ENCODE measurements at places on chromosomes 16 and 17.

DNA sequence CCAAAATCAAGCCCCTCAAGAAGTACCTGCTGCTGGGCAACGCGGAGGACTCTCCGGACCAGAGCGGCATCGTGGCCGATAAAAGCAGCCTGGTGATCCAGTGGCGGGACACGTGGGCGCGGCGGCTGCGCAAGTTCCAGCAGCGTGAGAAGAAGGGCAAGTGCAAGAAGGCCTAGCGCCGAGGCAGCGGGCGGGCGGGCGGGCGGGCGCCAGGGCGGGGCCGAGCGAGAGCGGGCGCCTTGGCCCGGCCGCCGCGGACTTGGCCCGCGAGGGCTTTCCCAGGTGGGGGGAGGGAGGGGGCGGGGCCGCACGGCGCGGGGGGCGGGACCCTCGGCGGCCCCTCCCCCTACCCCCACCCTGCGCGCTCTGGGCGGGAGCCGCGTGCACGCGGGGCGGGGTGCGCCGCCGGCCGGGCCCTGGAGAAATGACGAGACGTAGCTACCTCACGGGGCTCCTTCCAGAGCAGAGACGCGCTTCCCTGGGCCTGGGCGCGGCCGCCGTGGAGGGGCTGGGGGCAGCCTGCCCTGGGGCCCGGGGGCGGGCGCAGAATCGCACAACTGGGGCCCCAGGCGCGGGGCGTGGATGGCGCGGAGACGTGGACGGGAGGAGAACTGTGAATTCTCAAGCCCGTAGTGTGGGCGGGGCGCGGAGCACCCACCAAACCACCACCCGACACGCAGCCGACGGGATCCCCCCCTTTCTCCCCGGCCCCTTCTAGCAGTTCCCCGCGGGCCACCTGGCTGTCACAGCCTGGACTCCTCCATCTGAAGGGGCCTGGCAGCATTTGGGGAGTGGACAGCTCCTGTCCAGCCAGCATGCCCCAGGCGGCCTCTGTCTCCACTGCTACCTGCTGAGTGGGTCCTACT is 218.7 kb downstream of the NTN1 start:
- DNase-seq: peak; percentile 79

- no peak for DNase-seq
Observed at GRCh38 chr16:68375801-68376536, 65.2 kb downstream of the PRMT7 start.

DNA sequence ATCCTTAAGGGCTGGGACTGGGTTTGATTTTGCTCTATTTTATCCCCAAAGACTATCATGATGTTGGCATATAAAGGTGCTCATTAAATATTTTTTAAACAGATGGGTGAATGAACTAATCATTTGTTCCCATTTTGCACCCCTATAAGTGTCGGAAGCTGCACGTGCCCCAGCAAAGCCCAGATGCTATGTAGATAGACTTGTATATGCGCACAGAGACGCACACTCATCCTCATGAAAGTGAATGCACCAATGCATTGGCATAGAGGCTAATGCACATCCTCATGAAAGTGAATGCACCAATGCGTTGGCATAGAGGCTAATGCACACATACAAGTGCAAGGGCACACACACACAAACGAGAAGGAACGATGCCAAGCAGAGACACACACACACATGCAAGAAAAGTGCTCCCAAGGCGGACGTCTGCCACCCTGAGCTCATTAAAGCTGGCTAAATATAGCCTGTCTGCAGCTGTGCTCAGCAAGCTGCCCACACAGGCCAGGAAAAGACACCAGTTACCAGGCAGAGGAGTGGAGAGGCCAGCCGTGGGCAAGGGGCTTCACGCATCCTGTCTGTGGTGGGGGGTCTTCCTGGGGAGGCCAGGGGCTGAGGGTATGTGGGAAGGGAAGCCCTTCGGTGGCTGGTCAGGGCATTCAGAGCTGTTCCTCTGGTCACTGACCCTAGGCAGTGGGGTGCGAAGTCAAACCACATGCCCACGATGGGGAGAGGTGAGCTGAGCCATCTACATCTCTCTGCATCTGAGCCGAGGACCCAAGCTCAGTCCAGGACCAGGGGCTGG is 52.6 kb downstream of the PIMREG start:
- DNase-seq: no peak

- DNase-seq: peak; percentile 15
Observed at GRCh38 chr17:75625813-75626486, 7.3 kb upstream of the SMIM5 start.

DNA sequence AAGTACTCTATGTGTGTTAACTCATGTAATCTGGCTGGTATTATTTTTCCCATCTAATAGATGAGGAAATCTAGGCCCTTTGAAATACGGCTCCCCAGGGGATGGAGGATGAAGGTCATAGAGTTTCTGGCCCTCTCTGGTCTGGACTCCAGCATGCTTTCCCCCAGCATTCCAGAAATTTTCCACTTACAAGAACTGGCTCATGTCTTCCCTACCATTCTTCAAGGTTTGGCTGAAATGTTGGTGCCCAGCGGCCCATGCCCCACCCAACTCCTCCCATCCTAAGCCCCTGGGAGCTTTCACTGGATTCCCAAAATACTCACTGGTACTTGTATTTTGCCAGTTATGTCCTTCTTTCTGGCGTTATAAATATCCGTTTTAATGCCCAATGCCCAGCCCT is 237.5 kb upstream of the NLRP1 start:
- DNase-seq: no peak

GRCh38 chr17:16381496-16381820 is 567 bp downstream of the UBB start:
- no peak for DNase-seq

DNA sequence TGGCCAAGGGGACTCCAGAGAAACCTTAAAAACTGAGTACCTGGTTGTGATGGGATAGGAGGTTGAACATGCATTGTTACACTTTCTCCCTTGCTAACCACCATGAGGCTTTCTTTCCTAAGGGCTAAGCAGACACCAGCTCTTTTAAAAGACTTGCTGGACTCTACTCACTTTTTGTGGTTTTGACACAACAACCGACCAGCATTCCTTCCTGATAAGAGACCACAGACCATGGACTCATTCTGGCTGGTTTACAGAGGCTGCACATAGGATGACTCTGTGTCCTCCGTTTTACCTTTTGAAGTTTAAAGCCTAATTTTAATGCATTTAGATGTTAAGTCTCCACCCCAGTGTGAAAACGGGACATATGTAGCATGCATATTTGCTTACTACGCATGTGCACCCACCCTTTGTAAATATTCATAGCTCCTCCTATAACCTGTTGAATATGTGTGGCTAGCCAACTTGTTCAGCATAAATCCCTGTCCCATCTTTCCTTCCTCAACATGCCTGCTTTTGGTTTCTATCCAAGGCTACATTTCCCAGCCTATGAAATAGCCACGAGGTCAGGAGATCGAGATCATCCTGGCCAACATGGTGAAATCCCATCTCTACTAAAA is 475.9 kb downstream of the GRIN2A start:
- no peak for DNase-seq

DNA sequence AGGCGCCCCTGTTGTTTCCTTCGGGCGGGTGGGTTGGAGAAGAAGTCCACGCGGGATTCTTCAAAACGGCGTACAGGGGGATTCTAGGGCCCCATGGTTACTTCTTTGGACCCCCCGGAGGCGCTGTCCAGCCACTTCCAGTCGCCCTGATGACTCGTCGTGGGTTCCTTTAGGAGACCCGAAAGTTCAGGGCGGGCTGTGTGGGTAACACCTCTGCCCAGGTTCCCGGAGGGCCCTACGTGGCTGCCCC is 716 bp upstream of the HIC1 start:
- no peak for DNase-seq

- no peak for DNase-seq
Observed at GRCh38 chr17:7508846-7509245, 24.7 kb downstream of the POLR2A start.

DNA sequence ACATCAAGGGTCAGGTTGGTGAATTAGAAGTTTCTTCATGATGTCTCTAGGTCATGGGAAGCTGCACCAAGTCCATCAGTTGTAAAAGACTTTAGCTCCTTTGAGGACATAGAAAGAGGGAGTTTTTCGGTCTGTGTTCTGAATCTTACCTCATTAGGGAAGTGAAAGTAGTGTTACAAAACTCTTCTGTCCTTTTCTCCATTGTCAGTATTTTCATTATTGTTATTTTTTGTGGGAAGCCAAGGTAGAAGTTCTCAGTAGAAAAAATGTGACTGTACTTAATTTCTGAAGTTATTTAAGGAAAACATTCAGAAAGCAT is 24.2 kb downstream of the MAP3K3 start:
- no peak for DNase-seq

GRCh38 chr17:72765368-72766153 is 326.9 kb downstream of the SLC39A11 start:
- no peak for DNase-seq

DNA sequence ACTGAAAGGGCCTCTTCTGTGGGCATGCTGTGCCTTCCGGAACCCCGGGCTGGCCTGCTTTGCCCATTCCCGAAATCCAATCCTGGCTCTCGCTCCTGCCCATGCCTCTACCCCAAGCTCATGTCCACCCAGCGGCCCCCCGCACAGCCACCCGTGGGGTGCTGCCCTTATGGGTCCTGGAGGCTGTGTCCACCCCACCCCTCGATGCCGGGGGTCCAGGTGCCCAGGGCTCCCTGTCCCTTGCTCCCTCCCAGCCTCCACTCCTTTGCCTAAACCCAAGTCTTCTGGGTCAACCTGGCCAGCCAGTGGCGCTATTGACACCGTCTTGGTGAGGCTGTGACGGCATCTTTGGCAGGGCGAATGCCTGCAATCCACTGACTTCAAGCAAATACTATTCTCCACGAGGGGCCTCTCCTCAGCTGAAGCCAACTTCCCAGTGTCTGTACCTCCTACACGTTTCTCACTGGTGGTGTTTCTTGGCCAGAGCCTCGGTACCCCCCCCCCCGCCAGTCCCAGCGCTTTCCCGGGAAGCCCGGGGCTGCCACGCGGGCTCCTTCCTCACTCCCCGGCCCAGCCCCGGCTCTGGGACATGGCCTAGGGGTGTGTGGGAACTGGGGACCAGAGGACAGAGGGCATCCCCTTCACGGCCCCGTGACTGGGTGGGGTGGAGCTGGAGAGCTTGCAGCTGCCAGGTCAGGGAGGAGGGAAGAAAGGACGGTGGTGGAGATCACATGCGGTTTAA is 12.2 kb upstream of the DUS1L start:
- no peak for DNase-seq

GRCh38 chr17:13537871-13538643 is 63.7 kb downstream of the HS3ST3A1 start:
- no peak for DNase-seq

GRCh38 chr16:87830673-87831420 is 38.5 kb downstream of the SLC7A5 start:
- DNase-seq: no peak

DNA sequence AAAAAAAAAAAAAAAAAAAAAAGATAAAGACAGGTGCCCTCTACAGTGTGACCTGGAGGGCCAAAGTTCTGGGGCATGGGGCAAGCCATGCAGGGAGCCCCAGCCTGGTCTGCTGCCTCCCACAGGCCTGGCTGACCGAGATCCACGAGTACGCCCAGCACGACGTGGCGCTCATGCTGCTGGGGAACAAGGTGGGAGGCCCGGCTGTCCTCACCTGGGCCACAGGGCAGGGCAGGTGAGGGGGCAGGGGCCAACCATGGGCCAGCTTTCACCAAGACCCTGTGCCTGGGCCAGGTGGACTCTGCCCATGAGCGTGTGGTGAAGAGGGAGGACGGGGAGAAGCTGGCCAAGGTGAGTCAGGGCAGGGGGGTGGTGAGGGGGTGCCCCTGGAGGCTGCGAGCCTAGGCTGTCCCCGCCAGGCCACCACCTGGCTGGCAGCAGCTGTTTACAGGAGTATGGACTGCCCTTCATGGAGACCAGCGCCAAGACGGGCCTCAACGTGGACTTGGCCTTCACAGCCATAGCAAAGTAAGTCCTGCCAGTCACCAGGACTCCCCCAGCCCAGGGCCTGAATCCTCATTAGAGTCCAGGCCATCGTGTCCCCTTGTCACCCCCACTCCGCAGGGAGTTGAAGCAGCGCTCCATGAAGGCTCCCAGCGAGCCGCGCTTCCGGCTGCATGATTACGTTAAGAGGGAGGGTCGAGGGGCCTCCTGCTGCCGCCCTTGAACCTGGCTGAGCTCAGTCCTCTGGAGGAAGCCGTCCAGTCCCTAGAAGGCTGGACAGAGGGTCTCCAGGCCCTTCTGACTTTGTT is 2.7 kb upstream of the TRAF7 start:
- no peak for DNase-seq

DNA sequence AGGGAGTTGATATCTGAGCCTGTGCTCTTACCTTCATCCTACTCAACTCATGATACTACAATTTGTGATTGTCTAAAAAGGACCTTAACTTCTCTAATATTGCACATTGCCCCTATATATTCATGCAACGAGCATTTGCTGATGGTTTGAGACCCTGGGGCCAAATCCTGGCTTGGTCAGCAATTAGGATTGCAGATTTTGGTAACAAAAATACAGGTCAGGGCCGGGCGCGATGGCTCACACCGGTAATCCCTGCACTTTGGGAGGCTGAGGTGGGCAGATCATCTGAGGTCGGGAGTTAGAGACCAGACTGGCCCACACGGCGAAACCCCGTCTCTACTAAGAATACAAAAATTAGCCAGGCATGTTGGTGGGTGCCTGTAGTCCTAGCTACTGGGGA is 35.4 kb upstream of the HAPSTR1 start:
- DNase-seq: no peak

- peak; percentile 41 for DNase-seq
Observed at GRCh38 chr16:11583889-11584565, 2.7 kb downstream of the LITAF start.

- peak; percentile 8 for DNase-seq
Observed at GRCh38 chr16:71846431-71846830, 655 bp downstream of the ATXN1L start.

GRCh38 chr17:81967533-81968395 is 6.8 kb upstream of the NOTUM start:
- DNase-seq: peak; percentile 93

- DNase-seq: no peak
Observed at GRCh38 chr17:63124536-63124935, 158.5 kb downstream of the TANC2 start.

DNA sequence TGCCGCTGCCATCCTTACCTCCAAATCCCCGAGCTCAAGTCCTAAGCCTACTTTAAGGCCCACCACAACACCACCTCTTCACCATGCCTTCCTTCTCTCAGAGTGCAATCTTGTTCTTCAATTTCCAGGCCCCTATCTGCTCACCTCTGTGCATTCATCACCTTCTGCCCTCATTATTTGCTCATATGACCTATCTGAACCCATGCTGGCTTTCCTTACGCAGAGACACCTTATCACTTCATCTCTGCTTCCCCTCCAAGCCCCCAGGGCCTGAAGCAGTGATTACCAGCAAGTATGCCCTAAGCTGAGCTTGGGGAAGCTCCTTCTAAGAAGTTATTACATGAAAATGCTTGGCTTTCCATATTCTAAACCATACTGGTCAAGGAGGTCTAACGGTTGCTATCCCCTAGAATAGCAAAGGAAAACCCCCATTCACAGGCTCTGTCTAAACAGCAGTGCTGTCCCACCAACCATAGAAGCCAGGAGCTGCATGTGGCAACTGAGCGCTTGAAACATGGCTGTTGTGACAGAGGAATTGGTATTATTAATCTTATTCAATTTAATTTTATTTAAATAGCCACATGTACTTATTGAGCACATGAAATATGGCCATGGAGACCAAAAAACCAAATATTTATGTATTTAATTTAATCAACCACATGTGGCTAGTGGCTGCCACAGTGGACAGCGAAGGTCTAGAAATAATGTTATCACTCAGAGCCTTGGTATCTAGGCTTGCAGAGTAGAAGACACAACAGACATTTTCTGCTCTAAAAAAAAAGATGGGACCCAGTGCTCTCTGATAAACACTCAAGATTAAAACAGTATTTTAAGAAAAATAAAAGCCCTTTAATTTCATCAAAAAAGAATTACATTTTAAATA is 13.9 kb downstream of the USP7 start:
- no peak for DNase-seq
